Neural progenitor cell (in vitro differentiated cells): ENCODE measurements at places on chromosomes 3 and 15.
A peak's percentile ranks its signal among the peaks of the same experiment; 100 is the strongest.

GRCh38 chr3:41276191-41276590 lies 76.9 kb downstream of the CTNNB1 start:
- DNase-seq: no peak

GRCh38 chr3:23489300-23490158 lies 286.4 kb downstream of the UBE2E2 start:
- DNase-seq: peak; percentile 52

DNA sequence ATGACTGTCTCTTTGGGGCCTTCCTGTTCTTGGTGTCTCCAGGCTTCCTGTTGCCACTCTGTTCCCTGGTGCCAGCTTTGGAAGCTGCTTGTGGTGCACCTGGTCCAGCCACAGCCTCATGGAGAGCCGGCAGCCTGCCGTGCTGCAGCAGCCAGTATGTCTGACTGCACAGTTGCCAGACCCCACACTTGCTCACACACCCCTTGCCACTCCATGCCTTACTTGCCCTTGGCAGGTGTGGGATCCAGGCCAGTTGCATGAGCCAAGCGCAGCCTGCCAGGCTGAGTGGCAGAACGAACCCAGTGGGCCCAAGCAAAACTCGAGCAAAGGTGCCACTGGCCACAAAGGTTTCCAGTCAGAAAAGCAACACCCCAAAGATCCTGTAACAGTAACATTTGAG lies 309.2 kb downstream of the DOCK3 start:
- DNase-seq: no peak

GRCh38 chr15:84749111-84749991 lies 959 bp downstream of the ZNF592 start:
- DNase-seq: peak; percentile 53

DNA sequence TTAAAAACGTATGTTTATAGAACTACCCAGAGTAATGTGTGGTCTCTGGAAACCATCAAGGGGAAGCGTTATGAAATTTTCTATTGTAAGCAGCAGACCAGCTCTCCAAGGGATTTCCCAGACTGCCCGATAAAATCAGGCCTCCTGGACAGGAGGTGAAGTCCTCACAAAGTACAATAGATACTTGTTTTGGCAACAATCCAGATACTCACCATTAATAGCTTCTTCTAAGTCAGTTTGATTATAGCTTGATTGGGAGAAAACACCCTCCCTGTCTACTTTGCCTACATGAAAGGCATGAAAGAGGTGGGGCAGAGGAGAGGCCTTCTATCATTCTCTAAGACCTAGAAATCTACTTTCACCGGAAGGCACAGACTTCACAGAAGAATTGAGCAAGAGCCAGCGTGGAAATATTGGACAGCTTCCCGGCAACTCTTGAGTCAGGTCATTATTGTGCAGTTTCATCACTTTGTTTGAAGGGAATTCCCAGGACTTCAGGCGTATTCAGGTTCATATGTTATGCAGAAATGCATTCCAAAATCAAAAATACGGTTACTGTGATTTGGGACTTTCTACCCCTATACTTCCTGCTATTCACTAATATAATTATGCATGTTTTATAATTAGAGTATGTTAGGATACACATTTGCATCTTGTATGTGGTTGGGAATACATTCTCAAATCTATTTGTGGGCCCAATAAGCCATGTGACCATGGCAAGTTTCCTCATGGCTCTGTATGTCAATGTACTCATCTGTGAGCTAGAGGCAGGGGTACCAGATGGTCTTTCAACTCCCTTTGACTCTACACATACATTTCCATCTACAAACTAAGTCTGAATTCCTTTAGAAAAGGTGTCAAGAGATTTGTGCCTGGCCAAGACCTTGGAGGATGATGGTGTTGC lies 103.5 kb downstream of the CD47 start:
- DNase-seq: no peak

DNA sequence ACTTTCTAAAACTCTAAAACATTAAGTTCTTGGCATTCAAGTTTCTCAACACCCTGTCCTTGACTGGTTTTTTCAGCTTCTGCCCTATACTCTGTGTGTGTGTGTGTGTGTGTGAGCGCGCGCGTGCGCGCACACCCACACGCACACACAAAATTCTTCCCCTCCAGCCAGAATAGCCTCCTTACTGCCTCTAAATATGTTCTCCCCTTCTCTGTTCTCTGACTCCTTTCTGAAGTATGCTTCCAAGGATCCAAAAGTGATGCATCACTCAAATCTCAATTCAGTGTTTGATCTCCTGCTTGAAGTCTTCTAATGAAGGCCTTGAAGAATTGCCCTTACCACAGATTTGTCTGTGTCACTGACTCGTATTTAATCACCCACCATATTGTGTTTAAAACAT lies 129.8 kb downstream of the SLC25A26 start:
- DNase-seq: no peak
